ENCODE measurements at places on chromosomes 1 and 21.

GRCh38 chr1:30345491-30346130 is 377.8 kb downstream of the MATN1 start:
- no peak for DNase-seq

DNA sequence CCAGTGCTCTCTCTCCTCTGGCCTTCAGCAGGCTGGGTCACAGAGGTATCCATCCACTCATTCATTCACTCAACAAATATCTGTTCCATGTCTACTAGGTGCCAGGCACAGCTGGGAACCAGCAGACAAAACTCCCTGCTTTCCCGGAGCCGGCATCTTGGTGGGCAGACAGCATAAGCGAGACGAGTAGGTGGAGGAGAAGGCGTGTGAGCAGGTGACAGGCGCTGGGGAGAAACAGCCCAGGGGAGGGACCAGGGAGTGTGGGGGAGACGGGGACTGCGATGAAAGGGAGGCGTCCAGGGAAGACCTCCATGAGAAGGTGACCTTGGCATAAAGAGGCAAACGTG is 11.0 kb upstream of the KCNAB2 start:
- DNase-seq = no peak

DNA sequence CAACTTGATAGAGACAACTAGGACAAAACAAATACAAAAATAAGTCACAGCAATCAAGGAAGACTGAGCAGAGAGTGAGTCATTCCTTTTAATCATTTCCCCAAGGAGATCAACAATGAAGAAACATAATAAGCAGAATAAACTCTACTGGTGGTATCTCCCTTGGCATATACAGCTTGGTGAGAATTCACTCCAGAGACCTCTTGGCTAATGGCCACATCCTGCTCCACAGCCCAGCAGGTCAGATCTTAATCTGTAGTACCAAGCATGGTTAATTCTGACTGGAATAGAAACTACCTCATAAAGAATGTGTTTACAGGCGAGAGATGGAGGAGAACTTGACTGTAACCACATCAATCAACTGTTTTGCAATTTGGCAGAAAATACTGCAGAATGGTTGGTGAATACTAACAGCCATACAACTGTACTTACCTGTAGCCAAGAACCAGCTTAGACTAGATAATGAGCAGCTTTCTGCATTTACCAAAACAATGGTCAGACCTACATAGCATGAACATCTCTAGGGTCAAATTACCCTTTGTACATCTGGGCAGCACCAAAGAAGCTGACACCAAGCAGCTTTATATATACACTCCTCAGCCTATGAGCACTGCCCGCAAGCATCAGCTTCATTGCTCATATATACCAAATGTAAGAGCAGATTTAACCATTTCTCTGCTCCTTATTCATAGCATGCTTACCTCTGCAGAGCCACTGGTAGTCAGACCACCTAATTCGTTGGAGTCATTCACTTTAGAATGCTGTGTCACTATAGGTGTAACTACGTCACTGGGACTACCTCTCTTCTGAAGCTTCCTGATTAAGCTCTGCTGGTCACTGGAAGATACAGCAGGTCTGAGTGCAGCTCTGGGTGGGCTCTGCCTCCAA is 51.0 kb downstream of the KIAA0319L start:
- peak; percentile 63 for DNase-seq

GRCh38 chr1:182724215-182724614 is 39.8 kb upstream of the RGS8 start:
- DNase-seq = no peak

DNA sequence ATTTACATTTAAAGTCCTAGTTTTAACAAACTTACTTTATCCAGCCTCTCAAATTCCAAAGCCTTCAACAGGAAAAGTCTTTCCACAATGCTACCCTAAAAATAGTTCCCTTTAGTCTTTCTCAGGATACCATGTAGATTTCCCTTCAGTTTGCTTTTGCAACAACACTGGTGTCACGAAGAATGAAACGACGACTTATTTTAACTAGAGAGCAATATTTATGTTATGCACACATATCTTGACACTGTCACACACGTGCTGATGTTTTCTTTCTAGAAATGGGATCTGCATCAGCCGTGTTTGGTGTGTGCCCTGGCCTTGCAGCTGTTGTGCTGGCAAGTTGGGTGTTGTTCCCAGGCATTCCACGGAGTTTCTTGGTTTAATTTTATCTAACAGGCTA is 75.5 kb downstream of the SIPA1L2 start:
- DNase-seq = no peak

Data from GM13977 (cell line).